ENCODE measurements at places on chromosomes 6 and 20. TPM values are rescaled to one million over a fixed set of nuclear protein-coding genes. Genes with fewer than 3 reads are reported as not detected.

C20orf204 gene
- 0.10 TPM for total RNA-seq

OVOL2 gene
- total RNA-seq = 0.35 TPM

FAM209A gene
- total RNA-seq = 0.25 TPM

MDFI gene
- 1.1 TPM for total RNA-seq

RRP36 gene
- total RNA-seq = 75.1 TPM

RNF217 gene
- 7.3 TPM for total RNA-seq

HEY2 gene
- total RNA-seq = 0.03 TPM

RSPH3 gene
- total RNA-seq = 5.5 TPM

PDE10A gene
- total RNA-seq = 22.6 TPM

SLC52A3 gene
- 0.38 TPM for total RNA-seq

PPP1R18 gene
- 45.2 TPM for total RNA-seq

OR12D3 gene
- not detected for total RNA-seq

SIRPG gene
- total RNA-seq = not detected

PRR18 gene
- 0.13 TPM for total RNA-seq

PPP1R14C gene
- total RNA-seq = 3.5 TPM

EMILIN3 gene
- 0.73 TPM for total RNA-seq

WASF1 gene
- 11.6 TPM for total RNA-seq

PGC gene
- 0.09 TPM for total RNA-seq

CCN2 gene
- 157 TPM for total RNA-seq

KIF6 gene
- 0.25 TPM for total RNA-seq

TUBB2B gene
- total RNA-seq = 15.8 TPM

ABRACL gene
- total RNA-seq = 47.5 TPM

GPR6 gene
- not detected for total RNA-seq

RFX6 gene
- not detected for total RNA-seq

RAET1L gene
- 0.34 TPM for total RNA-seq

HLA-G gene
- total RNA-seq = not detected

ASIP gene
- not detected for total RNA-seq

MYLIP gene
- 2.4 TPM for total RNA-seq

RAET1G gene
- total RNA-seq = 8.5 TPM

BMP2 gene
- total RNA-seq = 0.24 TPM

ULBP1 gene
- 1.00 TPM for total RNA-seq

GTF2H4 gene
- total RNA-seq = 21.6 TPM

SPO11 gene
- not detected for total RNA-seq

CYP21A2 gene
- total RNA-seq = not detected

TCP11 gene
- total RNA-seq = not detected

NOP56 gene
- total RNA-seq = 602 TPM

SLC22A2 gene
- not detected for total RNA-seq

TRIM10 gene
- total RNA-seq = not detected

TINAG gene
- total RNA-seq = not detected

HLA-DRA gene
- not detected for total RNA-seq
